ENCODE measurements at places on chromosomes 12 and 14.

DNA sequence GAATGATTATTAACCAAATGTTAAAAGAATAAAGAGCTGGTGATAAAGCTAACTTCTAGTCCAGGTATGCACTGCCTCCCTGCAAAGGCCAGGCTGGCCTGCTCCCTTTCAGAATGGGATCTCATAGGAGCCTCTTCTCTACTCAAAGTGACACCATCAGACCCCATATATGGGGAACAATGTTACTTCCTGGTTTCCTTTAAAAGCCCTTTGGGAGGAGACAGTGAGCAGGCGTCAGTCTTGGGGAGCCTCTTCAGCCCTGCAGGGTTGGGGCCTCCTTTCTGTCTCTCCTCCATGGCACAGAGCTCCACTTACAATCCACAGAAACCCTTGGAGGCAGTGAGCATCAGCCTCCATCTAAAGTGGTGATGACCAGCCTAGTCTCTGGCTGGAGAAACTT is 17.3 kb upstream of the GPRC5A start:
- peak; percentile 2 for DNase-seq

- DNase-seq = no peak
These were observed 44.3 kb upstream of the HSPB8 start for GRCh38 chr12:119134284-119135072.

DNA sequence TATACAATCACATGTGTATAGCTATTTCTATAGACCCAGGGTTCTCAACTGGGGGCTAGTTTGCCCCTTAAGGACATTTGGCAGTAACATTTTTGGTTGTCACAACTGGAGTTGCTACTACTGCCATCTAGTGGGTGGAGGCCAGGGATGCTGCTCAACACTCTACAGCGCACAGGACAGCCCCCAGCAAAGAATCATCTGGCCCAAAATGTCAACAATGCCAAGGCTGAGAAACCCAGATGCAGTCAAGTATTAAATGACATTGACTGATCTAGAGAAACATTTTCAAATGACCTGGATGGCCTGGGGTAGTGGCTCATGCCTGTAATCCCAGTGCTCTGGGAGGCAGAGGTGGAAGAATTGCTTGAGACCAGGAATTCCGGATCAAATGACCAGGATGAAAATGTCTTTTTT is 5.8 kb downstream of the WSB2 start:
- peak; percentile 91 for DNase-seq

GRCh38 chr14:88605594-88605993 is 42.8 kb downstream of the ZC3H14 start:
- DNase-seq = no peak

GRCh38 chr14:23895480-23895879 is 58.1 kb upstream of the DHRS4 start:
- DNase-seq = no peak

- DNase-seq = peak; percentile 67
These were observed 67.2 kb downstream of the CCDC92 start for GRCh38 chr12:123905319-123905925.

DNA sequence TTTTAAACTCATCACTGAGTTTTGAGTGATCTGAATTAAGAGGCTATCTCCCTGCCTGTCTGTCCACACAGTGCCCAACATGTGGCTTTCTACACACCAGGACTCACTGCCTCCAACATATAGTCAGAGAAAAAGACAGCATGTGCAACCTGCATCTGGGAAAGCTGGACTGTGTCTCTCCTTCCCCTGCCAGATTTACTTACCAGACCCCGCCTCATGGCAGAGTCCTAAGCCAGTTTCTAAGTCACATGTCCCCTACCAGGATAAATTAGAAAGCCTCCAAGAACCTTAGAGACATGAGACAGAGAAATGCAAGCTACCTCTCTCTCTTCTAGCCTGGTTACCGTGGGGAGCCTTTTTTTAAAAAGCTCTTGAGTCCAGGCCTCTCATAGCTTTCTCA is 2.7 kb upstream of the HDAC7 start:
- no peak for DNase-seq

GRCh38 chr12:112848972-112849371 is 57.4 kb downstream of the RPH3A start:
- no peak for DNase-seq

DNA sequence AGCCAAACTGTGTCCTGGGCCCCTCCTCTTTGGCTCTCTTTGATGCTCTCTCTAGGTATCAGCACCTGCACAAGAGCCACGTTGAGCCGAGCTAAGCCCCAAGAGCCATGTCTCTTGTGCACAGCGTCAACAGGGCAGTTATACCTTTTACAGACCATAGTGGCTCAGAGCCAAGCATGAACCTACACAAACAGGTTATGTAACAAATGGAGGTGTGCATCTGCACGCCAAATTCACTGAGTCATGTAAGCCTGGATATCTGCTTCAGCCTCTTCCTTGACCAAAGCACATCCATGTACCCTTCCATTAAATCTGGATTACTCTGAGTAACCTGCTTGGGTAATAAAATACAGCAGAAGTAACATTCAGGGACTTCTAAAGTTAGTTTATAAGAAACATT is 509.7 kb downstream of the NAV3 start:
- DNase-seq = no peak

GRCh38 chr14:105205673-105206208 is 24.6 kb upstream of the NUDT14 start:
- no peak for DNase-seq

- DNase-seq = no peak
These were observed 31.5 kb downstream of the HSP90AA1 start for GRCh38 chr14:102055181-102055901.

GRCh38 chr14:93964281-93964680 is 12.1 kb downstream of the ASB2 start:
- DNase-seq = no peak

DNA sequence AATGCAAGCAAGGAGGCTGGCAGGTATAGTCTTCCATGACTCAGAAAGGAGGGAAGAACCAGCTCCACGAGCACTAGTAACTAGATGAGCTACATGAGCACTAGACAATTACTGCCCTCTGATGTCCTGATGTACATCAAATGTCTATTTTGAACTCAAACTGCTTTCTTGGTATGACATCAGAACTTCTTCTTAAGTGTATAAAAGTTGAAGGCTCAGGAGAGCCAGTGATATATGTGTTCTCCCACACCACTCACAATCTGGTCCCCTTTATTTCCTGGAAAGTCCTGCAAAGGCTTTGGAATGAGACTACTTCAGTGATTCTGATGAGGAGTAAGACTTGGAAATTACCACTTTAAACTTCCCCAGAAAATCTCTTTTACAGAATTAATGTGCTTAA is 18.5 kb upstream of the DHRS7 start:
- no peak for DNase-seq

DNA sequence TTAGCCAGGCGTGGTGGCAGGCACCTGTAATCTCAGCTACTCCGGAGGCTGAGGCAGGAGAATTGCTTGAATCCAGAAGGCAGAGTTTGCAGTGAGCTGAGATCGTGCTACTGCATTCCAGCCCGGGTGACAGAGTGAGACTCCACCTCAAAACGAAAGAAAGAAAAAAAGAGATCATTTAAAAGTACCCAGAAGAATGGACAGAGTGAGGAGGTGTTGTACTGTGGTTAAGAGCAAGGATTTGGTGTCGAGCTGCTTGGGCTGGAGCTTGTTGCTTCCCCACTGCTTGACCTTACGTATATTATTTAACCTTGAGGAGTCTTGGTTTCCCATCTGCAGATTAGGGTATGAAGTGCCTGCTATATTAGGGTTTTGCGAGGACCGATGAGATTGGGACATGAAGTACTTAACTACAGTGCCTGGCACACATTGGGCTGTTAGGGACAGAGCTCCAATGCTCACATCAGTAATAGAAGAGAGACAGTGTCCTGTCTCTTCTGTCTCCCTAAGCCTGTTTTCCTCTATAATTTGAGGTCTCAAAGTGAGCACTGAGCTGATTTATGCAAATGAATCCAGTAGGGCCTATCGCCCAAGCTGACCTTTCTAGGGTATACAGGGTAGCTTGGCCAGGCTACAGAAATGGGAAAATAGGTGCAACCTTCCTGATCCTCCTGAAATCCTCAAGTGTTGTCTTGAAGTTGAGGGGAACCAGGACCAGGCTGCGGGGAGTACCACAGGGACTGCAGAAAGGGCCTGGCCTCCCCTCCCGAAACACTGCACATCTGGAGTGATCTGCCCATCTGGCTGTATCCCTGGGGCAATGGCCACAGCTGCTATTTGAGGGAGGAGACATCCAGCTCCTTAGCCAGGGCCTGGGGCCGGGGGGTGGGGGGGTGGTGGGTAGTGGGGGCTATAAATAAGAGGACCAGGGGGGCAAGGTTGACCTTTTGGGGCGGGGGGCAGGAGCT is 8.6 kb upstream of the HDAC7 start:
- DNase-seq = no peak

GRCh38 chr12:50992819-50993218 is 33.4 kb downstream of the SLC11A2 start:
- no peak for DNase-seq

DNA sequence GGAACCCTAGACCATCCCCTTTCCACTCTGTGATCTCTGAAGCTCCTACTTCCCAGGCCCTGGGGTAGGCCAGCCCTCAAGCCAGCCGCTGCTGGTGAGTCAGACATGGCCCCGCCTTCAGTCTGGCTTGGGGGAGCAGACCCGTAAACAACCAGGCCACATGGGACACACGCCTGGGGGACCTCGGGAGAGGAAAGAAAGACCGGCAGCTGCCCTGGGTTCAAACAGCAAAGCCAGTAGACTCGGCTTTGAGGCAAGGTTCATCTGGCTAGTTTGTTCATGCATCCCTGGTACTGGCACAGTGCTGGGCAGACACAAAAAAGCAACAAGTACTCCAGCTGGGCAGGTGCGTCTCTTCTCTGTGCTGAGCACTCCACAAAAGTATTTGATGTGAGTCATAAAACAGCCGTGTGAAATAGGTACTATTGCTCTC is 101.9 kb downstream of the SETD3 start:
- no peak for DNase-seq

GRCh38 chr12:40020261-40020691 is 85.6 kb downstream of the SLC2A13 start:
- no peak for DNase-seq

- DNase-seq = no peak
These were observed 330.3 kb upstream of the SYT1 start for GRCh38 chr12:78534311-78534710.

DNA sequence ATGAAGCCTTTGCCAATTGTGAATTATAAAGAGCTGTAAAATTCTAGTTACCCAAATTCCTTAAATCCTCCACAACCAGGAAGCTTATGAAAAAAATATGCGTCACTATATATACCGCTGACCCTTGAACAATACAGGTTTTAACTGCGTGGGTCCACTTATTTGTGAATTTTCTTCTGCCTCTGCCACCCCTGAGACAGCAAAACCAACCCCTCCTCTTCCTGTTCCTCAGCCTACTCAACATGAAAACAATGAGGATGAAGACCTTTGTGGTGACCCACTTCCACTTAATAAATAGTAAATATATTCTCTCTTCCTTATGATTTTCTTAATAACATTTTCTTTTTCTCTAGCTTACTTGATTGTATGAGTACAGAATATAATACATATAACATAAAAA is 42.2 kb downstream of the CMKLR1 start:
- DNase-seq = no peak

- no peak for DNase-seq
These were observed 255.6 kb downstream of the PDZRN4 start for GRCh38 chr12:41443690-41444089.

DNA sequence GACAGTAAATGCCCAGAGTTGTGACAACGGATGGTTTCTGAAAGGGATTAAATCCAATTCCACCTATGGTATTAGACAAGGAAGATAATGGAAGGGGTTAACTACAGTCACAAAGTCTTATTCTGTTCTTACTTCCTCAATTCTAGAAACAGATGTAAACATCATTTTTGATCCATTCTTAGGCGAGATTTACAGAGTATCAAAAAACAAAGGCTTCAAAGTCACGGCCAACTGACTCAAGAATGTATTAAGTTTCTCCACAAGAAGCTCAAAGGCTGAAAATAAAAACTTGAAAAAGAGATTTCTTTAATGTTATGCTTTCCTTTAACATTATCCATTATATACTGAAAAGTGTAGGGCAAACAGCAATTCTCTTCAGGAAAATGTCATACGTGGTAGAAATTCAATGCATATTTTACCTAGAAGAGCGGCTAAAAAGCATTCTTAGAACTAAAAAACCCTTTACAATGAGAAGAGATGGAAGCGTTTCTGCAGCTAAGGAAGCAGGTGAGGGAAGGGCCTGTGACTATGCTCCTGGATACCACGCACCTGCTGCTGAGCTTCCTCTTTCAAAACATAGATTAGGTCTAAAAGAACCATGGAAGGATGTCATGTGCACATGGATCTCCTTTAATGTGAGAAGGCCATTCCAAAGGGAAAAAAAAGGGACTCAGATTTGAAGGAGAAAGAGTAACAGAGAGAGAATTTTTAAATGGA is 185.8 kb downstream of the STXBP6 start:
- peak; percentile 17 for DNase-seq

DNA sequence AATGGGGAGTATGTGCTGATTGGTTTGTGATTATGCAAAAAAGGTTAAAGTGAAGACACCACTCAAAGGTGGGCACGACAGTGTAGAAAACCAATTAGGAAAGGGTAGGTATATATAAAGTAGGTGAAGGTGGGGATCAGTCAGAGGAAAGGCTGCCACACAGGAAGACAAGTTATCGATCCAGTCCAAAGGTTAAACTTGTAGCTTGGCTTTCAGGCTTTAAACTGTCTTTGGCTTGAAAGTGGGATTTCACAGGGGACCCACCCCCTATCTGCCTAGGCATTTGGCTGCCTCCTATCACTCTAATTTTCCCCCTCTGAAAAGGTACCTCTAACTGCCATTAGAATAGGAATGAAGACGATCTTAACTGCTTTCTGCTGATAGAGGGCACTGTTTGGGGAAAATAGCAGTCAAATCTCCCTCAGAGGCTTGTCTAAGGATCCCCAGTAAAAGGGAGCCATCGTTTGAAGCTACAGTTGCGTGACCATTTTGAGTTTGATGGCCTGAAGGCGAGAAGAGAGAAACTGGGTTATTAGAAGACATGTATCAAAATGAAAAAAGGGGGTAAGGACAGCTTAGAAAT is 250.2 kb downstream of the GPHN start:
- peak; percentile 1 for DNase-seq

DNA sequence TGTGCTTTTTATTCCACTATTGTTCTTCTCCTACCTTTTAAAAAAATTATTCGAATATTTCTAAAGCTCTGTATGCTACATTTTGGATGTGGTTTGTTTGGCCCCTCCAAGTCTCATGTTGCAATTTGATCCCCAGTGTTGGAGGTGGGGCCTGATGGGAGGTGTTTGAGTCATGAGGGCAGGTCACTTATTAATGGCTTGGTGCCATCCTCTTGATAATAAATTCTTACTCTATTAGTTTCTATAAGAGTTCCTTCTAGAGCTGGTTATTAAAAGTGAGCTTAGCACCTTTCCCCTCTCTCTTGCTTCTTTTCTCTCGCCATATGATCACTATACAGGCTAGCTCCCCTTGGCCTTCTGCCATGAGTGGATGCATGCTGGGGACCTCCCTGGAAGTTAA is 445.6 kb upstream of the PDE3A start:
- no peak for DNase-seq

DNA sequence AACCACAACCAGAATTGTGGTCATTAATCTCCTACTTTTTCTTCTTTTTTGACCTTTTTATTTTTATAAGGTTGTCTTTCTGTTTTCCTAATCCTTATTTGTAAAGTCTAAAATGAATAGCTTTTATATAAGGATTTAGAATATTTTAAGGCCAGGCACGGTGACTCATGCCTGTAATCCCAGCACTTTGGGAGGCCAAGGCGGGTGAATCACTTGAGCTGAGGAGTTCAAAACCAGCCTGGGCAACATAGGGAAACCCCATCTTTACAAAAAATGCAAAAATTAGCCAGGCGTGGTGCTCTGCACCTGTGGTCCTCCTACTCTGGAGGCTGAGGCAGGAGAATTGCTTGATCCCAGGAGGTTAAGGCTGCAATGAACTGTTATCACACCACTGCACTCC is 55.1 kb downstream of the IFT81 start:
- DNase-seq = no peak

- no peak for DNase-seq
These were observed 5.8 kb downstream of the HNRNPC start for GRCh38 chr14:21263284-21264024.
